ENCODE measurements at places on chromosomes 5 and 9. TPM values are rescaled to one million over a fixed set of nuclear protein-coding genes. Genes with fewer than 3 reads are reported as not detected.

The CANX gene
- 333 TPM for total RNA-seq

The PRDM9 gene
- not detected for total RNA-seq

The GLRA1 gene
- not detected for total RNA-seq

The ZCCHC7 gene
- total RNA-seq, result 13.9 TPM

The FGD3 gene
- not detected for total RNA-seq

The SPEF2 gene
- total RNA-seq, result 1.8 TPM

The HAPLN1 gene
- 7.4 TPM for total RNA-seq

The SPINK4 gene
- total RNA-seq, result not detected

The TMC1 gene
- not detected for total RNA-seq

The WDR55 gene
- total RNA-seq, result 11.1 TPM

The LOX gene
- 216 TPM for total RNA-seq

The SPARC gene
- total RNA-seq, result 4,412 TPM

The ZDHHC11 gene
- 0.85 TPM for total RNA-seq

The CLINT1 gene
- total RNA-seq, result 45.4 TPM

The CD74 gene
- 3.2 TPM for total RNA-seq

The SLC4A9 gene
- under 0.01 TPM for total RNA-seq

The COL5A1 gene
- 1,154 TPM for total RNA-seq

The PAPPA gene
- total RNA-seq, result 27.4 TPM

The CCL21 gene
- total RNA-seq, result 2.6 TPM

The XPA gene
- 4.1 TPM for total RNA-seq

The BAAT gene
- not detected for total RNA-seq

The PDLIM4 gene
- 27.4 TPM for total RNA-seq

The TTC16 gene
- not detected for total RNA-seq

The PCDHGA8 gene
- 1.4 TPM for total RNA-seq

The MYORG gene
- 0.94 TPM for total RNA-seq

The GRXCR2 gene
- not detected for total RNA-seq

The ARRDC1 gene
- 29.3 TPM for total RNA-seq

The WNK2 gene
- total RNA-seq, result not detected

The IFNA13 gene
- not detected for total RNA-seq

The FOXD4L5 gene
- 0.94 TPM for total RNA-seq

The SLC36A2 gene
- not detected for total RNA-seq

The TRIM7 gene
- 0.94 TPM for total RNA-seq

The ISL1 gene
- not detected for total RNA-seq

The ANAPC2 gene
- total RNA-seq, result 10.4 TPM

The MEF2C gene
- total RNA-seq, result 4.1 TPM

The TMED7 gene
- 97.2 TPM for total RNA-seq

The ZNF454 gene
- 1.5 TPM for total RNA-seq

The ABITRAM gene
- total RNA-seq, result 9.2 TPM

The TMEM252 gene
- not detected for total RNA-seq

The TMEFF1 gene
- 3.7 TPM for total RNA-seq

The FBP1 gene
- not detected for total RNA-seq

The TNC gene
- 1.2 TPM for total RNA-seq

The PRLR gene
- 2.4 TPM for total RNA-seq

The GLE1 gene
- 22.9 TPM for total RNA-seq

Data from pericardium fibroblast (primary cell).